Stimulated activated CD4-positive, alpha-beta T cell treated with anti-CD3 and anti-CD28 coated beads, Interleukin-1b, Interleukin-23, amount 100 ng/mL, for 4 hours (primary cell): ENCODE measurements at places on chromosomes 2 and 18.

- no peak for DNase-seq
Measured at GRCh38 chr18:79211844-79212243, 142.7 kb downstream of the ATP9B start.

DNA sequence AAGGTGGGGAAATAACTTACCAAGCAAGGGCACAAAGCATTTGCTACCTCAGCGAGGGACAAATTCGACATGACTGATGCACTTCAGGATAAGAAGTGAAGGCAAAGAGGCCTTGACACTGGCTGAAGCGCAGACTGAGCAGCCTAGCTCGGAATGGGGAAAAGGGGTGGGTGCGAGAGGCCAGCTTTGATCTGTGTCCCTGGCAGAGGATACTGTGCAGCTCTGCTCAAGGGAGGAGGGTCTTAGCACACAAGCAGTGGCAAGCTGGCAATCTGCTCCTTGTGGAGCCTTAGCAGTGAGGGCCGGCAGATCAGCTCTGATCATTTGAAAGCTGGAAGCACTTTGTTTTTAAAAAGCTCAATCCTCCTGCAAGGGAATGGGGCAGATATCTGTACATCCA lies 222.3 kb downstream of the ZBTB7C start:
- DNase-seq, result no peak

- DNase-seq, result no peak
Measured at GRCh38 chr2:178804791-178805190, 2.4 kb downstream of the TTN start.

DNA sequence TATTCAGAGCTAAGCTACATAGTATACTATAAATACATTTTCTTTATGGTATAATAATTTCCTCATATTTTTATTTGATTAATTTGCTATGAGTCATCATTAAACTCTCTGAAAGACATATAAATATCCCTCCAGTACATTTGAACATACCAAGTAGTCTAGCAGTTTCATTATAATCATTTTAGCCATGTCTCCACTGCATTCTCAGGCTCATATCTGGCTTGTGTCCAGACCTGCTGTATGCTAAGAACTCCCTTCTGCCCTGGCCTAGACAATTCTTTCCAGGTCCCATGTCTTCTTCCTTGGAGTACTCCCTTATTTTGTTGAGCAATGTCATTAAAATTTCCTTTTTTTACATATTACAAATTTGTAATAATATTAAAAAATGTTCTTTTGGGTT lies 16.6 kb upstream of the DYNC1I2 start:
- DNase-seq, result no peak

DNA sequence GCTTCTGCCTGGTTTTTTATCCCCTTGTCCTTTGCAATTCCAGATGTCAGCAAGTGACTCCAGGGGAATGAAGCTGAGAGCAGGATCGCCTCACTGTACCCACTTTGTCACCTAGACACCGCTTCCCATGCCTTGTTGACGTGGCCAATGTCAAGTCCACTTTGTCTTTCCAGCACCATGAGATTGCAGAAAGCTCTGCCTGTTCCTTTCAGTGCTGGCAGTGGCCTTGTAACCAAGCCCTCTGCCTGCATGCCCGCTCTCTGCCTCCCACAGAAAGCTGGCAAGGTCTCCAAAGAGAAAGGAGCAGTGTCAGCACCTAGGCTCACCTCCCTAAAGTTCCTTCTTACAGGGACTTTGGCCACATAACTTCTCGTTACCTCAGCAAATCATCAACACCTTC lies 282.2 kb upstream of the ST6GAL2 start:
- DNase-seq, result no peak

- DNase-seq, result no peak
Measured at GRCh38 chr18:31595121-31595771, 3.6 kb downstream of the TTR start.

DNA sequence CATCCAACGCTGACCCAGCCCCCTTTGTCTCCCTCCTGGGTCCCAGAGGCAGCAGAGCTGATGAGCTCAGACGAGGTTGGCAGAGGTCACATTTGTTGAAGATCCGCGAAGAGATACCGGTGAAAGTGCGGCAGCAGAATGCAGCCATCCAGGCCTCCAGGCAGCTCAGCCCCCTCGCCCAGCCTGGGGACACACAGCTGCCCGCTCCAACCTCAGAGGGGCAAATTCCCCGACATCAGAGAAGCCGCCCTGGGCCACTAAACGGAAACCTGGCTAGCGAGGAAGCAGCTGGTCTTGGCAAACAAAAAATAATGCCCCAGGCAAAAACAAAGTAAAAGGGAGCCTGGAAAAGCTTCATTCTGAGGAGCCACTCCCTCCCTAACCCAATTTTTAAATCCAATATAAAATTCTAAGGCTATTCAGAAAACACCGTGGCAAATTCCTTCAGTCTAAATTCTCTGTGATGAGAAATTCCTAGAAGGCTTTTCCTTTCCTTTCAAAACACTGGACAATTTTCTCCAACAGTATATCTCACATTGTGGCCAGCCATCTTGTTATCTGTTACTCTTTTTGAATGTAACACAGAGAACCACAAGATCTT lies 262.4 kb downstream of the SS18 start:
- DNase-seq, result no peak

DNA sequence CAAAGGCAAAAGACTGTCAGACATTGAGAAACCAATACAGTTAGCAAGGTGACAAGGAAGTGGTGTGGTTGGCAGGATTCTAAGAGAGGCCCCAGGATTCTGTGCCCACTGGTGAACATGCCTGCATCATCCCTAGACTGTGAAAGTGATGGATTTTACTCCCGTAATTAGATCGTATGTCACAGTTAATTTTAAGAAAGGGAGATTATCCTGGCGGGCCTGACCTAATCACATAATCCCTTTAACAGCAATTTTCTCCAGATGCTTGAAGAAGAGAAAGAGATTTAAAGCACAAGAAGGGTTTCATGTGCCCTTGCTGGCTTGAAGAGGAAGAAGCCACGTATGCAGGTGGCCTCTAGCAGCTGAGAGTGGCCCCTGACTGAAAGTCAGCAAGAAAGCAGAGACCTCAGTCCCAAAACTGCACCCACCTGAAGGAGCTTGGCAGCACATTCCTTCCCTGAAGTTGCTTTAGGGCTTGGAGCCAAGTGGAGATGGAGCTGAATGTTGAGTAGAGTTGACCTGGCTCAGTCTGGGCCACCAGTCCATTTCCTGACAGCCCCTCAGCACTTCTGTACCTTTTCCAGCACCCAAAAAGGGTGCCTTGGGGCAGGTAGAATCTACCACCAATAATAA lies 49.1 kb downstream of the GTF3C3 start:
- DNase-seq, result no peak

GRCh38 chr2:143451642-143452281 lies 322.5 kb downstream of the ARHGAP15 start:
- no peak for DNase-seq

GRCh38 chr18:45856531-45856930 lies 31.1 kb downstream of the SIGLEC15 start:
- DNase-seq, result no peak

- no peak for DNase-seq
Measured at GRCh38 chr18:57961876-57962505, 82.0 kb upstream of the NEDD4L start.

DNA sequence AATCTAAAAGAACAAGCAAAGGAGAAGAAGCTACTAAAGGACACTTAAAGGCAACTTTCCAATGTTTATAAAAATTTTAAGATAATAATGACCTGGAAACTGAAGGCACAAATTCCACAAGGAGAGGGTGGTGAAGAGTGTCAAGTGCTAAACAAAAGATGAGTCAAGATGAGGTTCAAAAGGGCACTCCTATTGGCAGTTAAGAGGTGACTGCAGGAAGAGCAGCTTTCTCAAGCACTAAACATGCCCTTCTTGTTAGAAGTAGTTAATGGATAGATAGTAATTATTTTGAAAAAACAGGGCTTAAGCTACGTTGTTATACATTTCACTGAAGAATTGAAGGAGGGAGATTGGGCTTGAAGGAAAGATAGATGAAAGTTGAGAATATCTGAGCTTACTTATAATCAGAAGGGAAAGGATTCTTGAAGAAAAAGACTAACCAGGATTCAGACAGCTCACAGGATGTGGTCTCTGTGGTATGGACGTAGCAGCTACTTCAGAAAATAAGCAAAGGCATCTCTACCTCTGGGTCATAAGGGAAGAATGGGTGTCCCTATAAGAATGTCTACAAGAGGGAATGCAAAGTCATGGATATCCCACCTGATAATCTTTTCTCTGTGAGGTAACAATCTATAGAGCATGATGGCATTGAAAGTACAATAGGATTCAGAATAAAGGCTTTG lies 454.7 kb upstream of the SLC39A10 start:
- DNase-seq, result no peak
